ENCODE measurements at places on chromosomes 5 and 9.

GRCh38 chr5:111983459-111983858 lies 226.5 kb upstream of the NREP start:
- no peak for DNase-seq

GRCh38 chr9:118767571-118767970 lies 601.7 kb downstream of the BRINP1 start:
- DNase-seq = no peak

GRCh38 chr9:91207729-91208418 lies 153.8 kb downstream of the AUH start:
- DNase-seq = peak; percentile 54

GRCh38 chr9:124087226-124087625 lies 75.7 kb downstream of the LHX2 start:
- no peak for DNase-seq

DNA sequence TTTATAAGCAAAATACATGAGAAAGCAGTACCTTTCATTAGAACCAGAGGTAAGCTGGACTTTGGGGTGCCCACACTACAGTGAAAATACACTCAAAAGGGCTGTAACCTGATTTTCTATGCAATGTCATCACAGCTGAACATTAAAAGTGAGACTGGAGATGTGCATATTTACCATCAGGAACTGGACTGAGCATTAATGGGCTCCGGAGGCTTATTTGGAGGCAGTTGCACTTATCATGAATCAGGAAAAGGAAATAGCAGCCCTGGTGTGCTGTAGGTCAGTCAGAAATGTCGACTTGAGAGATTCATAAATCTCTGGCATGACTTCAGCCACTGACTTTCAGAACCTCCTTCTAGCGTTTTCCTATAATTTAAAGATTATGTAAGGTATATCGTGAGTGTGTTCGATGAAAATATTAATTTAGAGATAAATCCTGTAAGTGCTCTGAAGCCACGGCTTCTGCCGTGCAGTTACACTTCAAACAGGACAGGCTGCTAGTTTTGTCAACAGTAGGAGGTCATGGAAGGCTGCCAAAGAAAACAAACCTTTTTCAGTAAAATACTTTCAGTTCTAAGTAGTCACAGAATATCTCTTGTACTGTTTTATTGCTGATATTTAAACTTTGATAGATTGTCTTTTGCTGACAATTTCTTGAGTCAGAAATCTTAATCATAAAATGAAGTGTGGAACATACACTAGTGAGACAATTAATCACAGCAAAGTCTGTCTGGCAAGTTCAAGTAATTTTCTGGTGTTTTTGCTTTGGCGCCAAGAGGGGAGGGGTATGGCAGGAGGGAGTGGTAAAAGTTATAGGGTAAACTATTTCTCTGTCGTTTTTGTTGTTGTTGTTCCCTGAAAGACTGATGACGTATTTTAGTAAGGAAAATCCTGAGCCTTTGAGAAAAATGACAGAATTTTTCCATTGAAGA lies 939.7 kb downstream of the NR2F1-AS1 start:
- DNase-seq = no peak

DNA sequence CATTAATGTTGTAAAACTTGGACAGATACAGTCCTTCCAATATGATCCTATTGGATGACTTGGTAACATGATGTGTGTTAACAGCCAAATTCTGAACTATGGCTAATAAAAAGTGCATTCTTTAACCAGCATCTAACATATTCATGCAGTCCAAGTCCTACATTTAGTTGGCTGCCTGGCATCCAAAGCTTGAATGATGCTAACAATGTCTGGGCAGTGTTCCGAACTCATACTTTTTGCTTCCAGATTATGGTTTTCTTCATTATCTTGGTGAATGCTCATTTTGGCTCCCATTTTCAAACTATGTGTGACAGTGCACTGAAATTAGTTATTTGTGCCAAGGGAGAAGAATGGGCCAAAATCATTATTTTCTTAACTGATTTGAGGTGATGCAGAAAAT lies 2.8 kb downstream of the FAM174A start:
- no peak for DNase-seq

GRCh38 chr5:87784879-87785495 lies 372.3 kb upstream of the CCNH start:
- DNase-seq = no peak

DNA sequence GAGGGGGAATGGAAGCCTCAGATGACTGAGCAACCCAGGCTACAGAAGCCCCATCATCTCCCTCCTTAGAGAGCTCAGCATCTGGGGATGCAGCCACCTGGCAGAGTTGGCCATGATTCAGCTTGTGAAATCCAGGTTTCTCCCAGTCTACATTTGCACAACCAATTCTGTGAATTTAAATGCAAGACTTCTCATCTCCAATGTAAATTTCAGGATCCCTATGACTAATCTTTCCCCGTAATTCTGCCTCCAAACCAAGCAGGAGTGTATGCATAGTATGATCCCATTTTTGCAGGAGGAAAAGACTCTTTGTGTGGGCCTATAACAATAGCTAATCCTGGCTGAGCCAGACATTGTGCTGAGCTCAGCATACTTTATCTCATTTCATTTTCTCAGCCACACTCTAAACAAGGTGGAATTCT lies 59.6 kb upstream of the IL17B start:
- DNase-seq = no peak

DNA sequence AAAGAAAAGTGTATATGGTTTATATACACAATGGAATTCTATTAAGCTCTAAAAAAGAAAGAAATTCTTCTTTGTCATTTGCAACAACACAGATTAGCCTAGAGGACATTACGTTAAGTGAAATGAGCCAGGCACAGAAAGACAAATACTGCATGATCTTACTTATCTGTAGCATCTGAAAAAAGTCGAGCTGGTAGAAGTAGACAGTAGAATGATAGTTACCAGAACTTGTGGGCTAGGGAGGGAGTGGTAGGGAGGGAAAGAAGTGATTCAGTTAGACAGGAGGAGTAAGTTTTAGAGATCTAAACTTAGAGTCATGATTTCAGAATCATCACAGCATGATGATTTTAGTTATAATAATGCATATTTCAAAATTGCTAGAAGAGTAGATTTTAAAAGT lies 184.6 kb downstream of the TLE4 start:
- DNase-seq = no peak

- DNase-seq = no peak
These were observed 566.4 kb downstream of the EFNA5 start for GRCh38 chr5:107104040-107104995.

DNA sequence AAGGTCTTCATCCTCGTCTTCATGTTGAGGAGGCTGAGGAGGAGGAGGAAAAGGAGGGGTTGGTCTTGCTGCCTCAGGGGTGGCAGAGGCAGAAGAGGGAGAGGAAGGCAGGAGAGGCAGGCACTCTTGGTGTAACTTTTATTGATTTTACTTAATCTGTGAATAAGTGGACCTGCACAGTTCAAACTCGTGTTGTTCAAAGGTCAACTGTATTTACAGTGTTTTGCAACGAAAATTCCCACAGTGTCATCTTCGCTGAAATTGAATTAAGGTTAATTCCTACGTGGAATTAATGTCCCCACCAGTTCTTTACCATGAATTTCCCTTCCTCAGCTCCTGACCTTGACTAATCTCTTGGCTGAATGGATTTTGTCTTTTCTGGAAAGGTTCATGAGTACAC lies 21.2 kb upstream of the ENHO start:
- no peak for DNase-seq
